RCC 7860 (cell line): ENCODE measurements at places on chromosomes 12 and 14.

- DNase-seq: no peak
Observed at GRCh38 chr12:113858841-113859386, 107.2 kb downstream of the RBM19 start.

DNA sequence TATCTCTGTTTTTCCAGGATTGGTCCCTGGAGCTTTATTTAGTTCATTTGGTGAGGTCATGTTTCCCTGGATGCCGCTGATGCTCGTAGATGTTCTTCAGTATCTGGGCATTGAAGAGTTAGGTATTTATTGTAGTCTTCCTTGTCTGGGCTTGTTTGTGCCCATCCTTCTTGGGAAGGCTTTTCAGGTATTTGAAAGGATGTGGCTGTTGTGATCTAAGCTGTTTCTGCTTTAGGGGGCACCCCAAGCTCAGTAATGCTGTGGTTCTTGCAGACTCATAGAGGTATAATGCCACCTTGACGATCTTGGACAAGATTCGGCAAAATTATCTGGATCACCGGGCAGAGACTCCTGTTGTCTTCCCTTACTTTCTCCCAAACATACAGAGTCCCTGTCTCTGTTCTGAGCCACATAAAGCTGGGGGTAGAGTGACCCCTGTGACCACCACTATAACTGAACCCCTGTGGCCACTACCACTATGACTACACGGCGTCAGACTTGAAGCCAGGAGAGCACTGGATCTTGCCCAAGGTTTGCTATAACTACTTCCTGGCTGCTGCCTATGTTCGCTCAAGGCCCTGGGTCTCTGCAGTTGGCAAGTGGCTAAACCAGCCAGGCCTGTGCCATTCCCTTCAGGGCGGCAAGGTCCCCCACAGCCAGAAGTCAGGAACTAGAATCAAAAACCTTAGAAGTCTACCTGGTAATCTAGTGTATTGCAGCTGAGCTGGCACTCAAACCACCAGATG, 40.9 kb downstream of the FGD4 start:
- no peak for DNase-seq

- no peak for DNase-seq
Observed at GRCh38 chr12:131994589-131994988, 44.8 kb downstream of the EP400 start.

DNA sequence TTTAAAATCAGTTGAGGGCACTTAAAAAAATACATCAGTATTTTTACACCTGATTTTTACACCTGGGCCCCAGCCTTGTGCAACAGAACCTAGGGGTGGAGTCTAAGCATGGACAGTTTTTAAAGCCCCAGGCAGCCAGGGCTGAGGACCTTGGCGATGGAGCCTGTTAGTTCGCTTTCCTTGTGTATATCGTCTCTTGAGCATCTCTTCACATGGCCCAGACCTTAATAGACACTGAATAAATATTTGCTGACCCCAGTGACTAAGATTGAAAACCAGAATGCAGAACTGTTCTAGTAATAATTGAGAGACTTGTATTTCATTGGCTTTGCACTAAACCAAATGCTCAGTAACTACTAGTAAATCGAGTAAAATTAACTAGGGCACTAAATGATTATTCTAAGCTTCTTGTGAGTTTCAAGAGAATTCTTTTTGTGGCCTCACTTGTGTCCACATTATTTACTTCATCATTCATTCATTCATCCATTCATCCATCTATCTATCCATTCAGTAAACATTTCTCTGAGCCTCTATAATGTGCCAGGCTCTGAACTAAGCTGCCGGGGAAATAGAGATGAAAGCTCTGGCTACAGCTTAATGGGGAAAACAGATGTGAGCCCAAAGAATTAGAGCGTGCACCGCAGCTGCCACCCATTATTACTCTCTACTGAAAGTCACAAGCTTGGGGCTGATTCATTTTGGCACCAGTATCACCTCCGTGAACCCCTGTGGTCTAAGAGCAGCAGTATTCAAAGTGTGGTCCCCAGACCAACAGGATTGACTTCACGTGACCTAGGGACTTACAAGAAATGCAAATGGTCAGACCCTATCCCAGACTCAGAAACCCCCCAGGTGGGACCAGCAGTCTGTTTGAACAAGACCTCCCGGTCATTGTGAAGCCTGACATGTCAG, 30.7 kb upstream of the BCL7A start:
- no peak for DNase-seq

GRCh38 chr14:103003850-103004249, 53.5 kb downstream of the CDC42BPB start:
- no peak for DNase-seq

GRCh38 chr12:124563401-124563800, 4.0 kb downstream of the NCOR2 start:
- DNase-seq: no peak

GRCh38 chr12:99498756-99499155, 148.8 kb upstream of the GARIN6 start:
- peak; percentile 59 for DNase-seq

GRCh38 chr14:35296545-35296944, 4.4 kb downstream of the PSMA6 start:
- no peak for DNase-seq

DNA sequence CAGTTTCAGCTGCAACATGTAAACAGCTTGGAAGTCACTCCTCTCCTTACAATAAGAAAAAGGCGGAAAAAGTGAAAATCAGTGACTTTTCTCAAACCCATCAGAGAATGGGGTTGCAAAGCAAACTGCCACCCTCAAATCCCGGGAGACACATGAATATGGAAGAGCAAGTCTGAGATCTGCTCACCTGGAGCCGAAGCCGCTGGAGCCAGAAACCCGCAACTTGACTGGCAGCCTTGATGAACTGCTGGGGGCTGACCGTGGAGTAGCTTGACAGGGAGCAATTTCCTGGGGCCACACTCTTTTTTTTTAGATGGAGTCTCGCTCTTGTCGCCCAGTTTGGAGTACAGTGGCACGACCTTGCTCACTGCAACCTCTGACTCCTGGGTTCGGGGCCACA, 208.2 kb downstream of the KIF26A start:
- no peak for DNase-seq

DNA sequence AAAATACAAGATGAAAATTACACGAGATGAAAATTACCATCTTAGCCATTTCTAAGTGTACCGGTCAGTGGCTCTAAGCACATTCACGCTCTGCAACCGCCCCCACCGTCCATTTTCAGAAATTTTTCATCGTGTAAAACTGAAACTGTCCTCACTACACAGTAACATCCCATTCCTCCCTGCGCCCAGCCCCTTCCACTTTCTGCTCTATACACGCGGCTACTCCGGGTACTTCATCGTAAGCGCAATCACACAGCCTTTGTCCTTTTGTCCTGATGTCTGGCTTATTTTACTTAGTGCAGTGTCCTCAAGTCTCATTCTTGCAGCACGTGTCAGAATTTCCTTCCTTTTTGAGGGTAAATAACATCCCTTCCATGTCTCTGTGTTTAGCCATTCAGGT, 3.6 kb upstream of the GPR132 start:
- no peak for DNase-seq

- no peak for DNase-seq
Observed at GRCh38 chr14:51852541-51852940, 7.9 kb upstream of the GNG2 start.

DNA sequence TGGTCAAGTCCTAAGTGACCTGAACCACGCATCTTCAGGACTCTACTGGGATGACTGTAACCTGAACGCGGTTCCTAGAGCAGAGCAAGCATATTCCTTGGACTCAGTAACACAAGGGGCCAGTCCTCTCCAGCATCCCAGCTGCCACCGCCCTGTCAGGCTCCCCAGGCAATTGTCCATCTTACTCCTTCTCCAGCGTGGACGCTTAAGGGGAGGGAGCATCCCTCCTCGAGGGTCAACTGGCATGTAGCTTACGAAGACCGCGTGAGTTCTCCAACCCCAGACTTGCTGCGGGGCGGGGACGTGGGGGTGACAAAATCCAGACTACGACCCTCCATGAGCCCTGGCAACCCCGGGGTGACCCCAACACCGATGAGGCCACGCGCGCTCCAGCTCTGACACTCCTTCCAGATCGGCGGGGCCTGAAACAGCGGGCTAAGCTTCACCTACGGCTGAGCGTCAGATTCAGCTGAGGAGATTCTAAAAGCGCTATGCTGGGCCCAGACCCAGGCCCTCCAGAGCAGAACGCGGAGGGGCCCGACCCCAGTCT, 846 bp upstream of the MTHFD1 start:
- DNase-seq: peak; percentile 3

GRCh38 chr14:29716150-29716549, 211.5 kb downstream of the PRKD1 start:
- no peak for DNase-seq

DNA sequence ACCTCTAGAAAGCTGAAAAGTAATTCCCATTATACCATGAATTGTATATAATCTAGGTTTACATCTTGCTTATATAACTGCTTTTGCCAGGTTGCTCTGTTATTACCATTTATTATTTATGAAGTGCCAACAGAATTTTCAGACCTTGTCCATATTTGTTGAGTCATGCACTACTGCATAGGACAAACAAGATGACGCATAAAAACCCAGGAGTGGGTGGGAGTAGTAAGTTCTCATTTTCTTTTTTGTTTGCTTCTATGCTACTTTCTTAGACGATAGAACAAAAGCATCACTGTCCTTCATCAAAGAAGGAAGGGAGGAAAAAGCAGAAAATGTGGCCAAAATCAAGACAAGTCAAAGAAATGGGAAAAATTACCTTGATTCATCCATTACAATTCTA, 119.0 kb upstream of the RASSF8 start:
- DNase-seq: no peak

DNA sequence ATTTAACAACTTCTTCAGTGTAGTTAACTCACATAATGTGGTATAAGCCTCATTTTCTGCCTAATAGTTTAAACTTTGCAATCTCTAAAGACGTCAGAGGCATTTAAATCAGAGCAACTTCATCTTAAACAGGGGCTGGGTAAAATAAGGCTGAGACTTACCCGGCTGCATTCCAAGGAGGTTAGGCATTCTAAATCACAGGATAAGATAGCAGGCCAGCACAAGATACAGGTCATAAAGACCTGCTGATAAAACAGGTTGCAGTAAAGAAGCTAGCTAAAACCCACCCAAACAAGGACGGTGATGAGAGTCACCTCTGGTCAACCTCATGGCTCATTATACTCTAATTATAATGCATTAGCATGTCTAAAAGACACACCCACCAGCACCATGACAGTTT, 115.6 kb upstream of the PKP2 start:
- no peak for DNase-seq

- DNase-seq: no peak
Observed at GRCh38 chr12:78964521-78964920, 99.9 kb downstream of the SYT1 start.

GRCh38 chr12:69600804-69601203, 9.9 kb downstream of the LRRC10 start:
- DNase-seq: no peak

DNA sequence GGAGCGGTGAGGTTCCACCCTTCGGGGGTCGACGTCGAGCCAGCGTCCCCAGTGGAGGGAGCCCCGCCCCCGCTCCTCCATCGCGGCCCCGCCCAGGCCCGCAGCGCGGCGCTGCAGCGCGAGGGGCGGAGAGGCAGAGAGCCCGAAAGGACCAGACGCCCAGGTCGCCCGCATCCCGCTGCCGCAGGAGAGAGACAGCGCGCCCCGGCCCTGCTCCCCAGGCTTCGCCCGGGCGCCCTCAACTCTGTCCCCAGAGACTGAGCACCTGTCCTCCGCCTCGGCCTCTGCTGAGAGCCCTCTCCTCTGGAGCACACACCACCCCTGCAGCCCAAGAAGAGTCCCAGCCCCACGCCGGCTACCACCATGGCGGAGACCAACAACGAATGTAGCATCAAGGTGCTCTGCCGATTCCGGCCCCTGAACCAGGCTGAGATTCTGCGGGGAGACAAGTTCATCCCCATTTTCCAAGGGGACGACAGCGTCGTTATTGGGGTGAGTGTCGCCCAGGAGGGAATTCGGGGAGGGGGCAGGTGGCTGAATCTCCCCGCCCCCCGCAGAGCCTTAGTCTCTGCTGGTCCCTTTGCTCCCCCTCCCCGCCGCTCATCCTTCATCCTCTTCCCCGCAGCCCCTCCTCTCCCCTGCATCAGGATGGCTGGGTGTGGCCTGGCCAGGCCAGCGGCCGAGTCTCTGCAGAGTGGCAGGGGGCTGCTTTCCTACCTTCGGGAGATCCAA, at the start of gene KIF5A:
Gene KIF5A, plus strand, starts transcription at position 136 of the 732 bp plus-strand sequence. Its CDS starts 228 bp downstream, at position 364.
- no peak for DNase-seq

GRCh38 chr12:47549258-47549657, 156.6 kb downstream of the RPAP3 start:
- DNase-seq: no peak

DNA sequence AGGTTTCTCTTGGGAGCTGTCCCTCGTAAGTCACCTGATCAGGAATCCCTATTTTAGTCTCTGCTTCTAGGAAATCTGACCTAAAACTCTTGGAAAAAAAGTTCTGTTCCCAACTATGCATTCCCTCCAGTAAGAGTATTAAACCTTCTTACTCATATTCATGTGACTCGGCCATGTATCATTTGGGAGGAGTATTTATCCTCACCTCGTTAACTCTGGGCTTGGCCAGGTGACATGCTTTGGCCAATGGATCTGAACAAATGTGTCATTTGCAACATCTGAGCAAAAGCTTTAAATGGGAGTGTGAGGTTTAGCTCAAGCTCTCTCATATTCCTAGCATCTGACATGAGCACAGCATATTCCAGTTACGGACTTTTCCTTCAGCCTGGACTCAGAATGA, 226.8 kb downstream of the NUAK1 start:
- DNase-seq: no peak

- no peak for DNase-seq
Observed at GRCh38 chr14:77313371-77313770, 7.3 kb downstream of the POMT2 start.

DNA sequence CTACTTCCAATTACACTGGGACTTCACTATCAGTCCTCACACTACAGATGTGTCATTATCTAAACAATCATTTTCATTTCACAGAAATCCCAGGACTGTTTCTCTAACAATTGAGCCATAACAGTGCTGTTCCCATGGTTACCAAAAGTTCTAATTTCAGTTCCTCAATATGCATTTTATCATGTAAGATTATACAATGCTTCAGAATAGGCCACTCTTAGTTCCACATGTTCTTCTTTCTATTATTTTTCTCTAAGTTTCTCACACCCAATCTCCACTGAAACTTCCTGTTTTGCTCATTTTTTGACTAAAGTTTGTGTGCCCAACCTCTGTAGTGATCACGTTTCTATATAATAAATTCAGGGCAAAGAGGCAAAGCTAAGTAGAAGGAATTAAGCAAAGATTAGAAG, 185.8 kb downstream of the DUSP6 start:
- DNase-seq: no peak
